ENCODE measurements at places on chromosomes 1 and 21. TPM values are rescaled to one million over a fixed set of nuclear protein-coding genes. Genes with fewer than 3 reads are reported as not detected.
A peak's percentile ranks its signal among the peaks of the same experiment; 100 is the strongest.

DNA sequence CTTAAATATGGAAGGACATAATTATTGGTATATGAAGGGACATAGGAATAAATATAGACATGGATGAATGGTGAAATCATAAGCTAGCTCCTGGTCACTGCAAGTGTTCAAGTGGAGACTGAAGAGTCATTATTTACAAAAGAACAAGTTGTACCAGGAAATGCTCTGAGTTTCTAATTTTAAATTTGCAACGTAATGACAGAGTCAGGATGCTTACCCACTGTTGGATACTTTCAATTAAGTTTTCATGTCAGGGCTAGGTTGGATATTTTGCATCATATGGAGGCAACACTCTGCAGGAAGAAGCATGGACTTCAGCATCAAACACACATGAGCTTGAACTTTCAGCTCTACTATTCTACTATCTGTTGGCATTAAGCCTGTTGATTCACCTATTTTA is 499.6 kb upstream of the C1orf87 start:
- DNase-seq: no peak

- no peak for DNase-seq
Observed at GRCh38 chr1:88104236-88104635, 579.8 kb upstream of the PKN2 start.

DNA sequence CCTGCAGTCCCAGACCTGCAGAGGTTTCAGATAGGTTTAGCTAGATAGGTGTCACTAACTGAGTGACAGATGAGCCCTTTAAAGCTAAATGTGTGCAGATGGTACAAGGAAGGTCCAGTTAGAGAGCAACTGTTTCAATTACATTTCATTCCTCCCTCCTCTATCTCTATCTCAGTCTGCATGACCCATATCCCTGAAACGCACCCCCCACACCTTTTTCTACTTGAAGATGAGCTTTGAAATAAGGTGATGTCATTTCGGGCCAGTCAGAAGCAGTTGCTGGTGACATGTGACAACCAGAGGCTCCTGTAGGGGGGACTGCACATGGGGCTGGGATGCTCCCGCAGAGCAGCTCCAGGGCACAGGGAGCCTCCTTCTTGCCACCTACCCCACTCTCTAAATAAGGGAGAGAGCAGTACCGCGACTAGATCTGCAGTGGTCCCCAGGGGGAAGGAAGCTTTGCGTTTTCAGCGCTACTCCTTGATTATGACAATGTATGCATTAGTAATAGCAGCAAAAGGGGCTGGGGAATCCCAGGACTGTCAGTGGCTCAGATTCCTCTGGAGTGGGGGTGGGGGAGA is 4.3 kb downstream of the ATP8B2 start:
- peak; percentile 69 for DNase-seq

DNA sequence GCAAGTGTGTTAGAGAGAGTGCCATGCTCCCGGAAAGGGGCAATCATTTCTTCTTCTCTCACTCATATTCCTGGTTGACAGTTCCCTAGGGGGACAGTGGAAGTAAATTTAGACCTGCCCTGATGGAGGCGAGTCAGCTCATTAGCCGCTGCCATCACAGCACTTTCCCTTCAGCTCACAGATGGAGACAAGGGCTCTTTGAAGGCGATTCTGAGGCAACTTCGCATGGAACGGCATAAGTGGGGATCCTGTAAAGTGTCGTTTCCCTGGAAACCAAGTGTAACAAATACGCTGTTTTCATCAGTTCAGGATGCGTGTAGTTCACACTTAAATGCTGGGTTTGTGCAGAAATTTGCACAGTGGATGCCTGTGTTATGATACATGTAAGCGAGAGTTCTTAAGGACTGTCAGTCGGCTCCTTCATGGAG is 114.5 kb upstream of the TMPRSS15 start:
- DNase-seq: no peak

DNA sequence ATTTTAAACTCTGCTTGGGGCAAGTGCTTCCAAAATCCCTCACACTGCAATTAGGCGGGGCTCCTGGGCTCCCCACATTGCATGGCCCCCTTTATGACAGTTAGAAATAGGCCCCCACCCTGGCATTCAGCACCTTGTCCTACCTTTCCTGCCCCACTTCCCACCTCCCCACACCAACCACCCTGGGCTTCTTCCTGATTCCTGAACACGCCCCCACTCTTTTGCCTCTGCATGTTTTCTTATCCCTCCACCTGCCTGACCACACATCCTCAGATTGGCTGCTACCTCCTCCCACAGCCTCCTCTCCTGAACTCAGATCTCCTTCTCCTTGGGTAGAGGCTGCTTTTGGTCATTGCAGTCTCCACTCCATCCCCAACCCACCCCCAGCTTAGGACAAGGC is 1.5 kb downstream of the MOB3C start:
- DNase-seq: no peak

DNA sequence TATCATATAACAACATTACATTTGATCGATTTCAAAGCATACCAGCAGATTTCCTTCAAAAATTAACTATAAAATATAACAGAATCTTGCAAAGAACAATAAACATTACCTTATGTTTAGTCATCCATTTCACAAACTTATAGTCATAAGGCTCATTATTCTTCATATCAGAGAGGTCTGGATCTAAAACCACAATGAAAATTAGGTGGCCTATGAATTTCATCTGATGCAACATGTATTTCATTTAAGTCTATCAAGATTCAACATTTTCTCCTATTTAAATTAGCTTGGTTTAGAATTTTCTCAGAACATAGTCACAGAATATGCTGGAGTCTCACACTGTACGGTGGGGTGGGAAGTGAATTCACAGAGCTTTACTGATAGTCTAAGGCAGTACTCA is 49.2 kb downstream of the KYAT3 start:
- DNase-seq: no peak

DNA sequence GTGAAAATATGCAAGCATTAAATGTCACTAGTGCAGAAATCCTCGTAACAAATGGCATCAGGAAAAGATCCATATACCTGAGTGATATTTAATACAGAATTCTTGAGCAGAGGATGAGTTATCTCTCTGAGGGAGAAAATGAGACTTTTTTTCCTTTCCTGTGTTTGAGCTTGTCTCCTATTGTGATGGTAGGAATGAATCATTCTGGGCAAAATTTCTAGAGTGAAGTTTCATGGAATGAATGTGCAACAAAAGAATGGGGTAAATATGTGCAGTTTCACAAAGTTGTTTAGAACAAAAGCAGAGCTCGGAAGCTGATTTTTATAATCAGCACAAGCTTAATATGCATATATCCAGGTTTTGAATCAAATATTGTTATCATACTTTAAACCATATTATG is 4.6 kb downstream of the CTPS1 start:
- DNase-seq: no peak

DNA sequence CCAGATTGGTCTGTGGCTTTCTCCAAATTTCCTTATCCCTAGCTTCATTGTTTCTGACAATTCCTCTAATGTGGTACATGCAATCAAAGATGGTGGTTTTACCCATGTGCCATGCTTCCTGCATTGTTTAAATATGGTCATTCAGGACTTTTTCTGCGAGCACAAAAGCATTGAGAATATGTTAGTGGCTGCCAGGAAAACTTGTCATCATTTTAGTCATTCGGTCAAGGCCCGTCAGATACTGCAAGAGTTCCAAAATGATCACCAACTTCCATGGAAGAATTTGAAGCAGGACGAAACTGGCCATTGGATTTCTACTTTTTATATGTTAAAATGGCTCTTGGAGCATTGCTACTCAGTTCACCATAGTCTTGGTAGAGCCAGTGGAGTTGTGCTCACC is 3.7 kb downstream of the ZBED6 start:
- no peak for DNase-seq

DNA sequence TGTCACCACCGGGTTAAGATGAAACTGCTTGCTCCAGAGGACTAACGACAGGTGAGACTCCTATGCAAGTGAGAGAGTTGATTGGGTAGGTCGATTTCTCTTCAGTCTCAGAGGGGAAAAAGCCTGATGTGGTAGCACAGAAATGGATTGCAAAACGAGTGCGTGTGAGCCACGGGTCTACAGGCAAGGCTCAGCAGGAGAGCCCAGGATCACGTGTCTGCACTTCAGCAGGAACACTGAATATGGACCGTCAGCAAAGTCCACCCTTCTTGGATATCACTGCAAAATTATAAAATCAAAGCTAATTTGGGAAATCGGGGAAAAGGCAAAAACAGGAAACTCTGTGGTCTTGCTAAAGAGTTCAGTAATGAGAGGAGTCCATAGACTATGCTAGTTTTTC is 107.7 kb upstream of the ZNF648 start:
- no peak for DNase-seq

DNA sequence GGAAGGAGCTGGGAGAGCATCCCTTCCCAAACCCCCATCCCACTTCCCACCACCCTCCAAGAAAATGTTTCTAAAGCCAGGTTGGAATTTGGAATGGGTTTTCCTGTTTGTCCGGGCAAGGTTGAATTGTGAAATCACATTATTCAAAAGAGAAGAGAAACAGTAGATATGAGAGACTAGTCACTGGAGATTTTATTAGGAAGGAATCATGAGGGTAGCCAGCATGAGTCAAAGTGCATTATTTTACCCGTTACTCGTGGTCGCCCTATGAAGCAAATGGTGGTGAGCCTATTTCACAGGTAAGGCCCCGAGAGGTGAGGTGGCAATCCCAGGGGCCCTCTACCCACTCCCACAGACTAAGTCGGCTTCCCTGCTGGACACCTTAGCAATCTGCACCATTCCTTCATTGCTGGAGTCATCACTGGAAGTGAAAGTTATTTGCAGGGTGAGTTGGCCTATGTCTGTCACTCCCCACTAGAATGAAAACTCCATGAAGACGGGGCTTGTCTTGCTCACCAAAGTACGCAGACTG is 52.8 kb downstream of the TOMM20 start:
- DNase-seq: no peak

DNA sequence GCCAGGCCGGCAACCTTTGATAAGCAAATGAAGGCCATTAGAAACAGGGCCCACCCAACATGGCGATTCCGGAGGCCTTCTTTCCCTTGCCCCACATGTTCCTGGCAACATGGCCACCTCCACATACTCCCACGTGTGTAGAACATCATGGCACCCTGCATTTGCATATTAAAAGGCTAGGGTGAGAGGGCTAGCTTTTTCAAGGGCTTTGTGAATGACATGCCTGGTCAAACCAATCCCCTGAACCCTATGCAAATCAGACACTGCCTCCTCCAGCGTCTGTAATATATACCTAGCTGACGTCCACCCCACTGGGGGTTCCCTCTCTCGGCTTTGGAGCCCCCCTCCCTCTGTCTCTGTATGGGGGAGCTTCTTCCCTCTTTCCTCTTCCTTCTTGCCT is 1.6 kb downstream of the ADCY10 start:
- DNase-seq: no peak

GRCh38 chr21:16425376-16425775 is 695.6 kb downstream of the USP25 start:
- no peak for DNase-seq

- DNase-seq: peak; percentile 34
Observed at GRCh38 chr1:27773826-27774445, 917 bp downstream of the STX12 start.

GRCh38 chr21:31317688-31318087 is 26.4 kb downstream of the TIAM1 start:
- DNase-seq: no peak

Gene OR2L13
- total RNA-seq: not detected

Gene TMCO2
- not detected for total RNA-seq

Gene OR2L5
- total RNA-seq: not detected
